ENCODE measurements at places on chromosomes 6 and 20.

DNA sequence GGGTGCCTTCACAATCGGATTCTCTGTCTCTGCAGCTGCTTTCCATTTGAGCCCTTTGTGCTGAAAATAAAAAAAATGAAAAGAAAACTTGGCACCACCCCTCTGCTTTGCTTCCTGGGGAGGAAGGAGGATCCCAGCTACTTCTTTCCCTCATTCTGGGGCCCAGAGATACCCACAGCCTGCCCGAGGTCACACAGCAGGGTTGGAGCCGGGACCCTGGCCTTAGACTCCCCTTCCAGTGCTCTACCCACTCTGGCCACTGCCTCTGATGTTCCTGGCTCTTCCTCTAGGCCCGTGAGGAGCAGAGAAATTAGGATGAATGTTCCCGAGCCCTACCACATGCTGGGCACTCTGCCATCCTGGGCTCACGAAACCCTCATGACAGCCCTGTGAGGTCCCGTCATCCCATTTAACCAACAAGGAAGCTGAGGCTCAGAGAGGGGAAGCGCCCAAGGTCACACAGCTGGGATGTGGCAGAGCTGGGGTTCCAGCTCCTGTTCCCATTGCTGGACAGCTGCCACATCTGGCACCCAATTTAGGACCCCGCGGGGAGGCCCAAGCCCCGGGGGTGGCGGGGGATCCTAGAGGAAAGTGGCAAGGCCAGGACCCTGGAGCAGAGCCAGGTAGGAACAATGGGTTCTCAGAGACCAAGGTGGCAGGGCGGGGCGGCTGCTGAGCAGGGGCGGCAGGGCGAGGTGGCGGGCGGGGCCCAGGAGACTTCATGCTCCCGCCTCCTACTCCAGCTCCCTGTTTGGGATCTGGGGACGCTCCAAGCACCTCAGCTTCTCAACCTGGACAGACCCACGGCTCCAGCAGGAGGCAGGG lies 76.6 kb downstream of the CEBPB start:
- DNase-seq, result no peak

GRCh38 chr6:134282816-134283215 lies 35.1 kb downstream of the SGK1 start:
- no peak for DNase-seq

DNA sequence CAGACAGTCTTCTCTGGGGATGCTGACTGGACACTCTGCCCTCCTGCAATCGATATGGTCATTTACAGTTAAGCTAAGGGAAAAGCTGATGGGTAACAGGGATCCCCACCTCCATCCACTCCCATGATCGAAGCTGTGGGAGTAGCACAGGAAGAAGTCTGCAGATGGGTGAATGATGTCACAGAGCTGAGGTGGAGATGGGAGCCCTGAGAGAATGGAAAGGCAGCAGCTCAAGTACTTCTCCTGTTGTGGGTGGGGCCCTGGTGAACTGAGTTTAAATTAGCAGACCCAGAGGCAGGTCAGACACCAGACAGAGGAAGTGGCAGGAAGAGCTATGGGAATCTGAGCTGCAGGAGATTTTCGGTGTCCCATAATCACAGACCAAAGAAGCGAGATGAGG lies 29.0 kb downstream of the HDGFL1 start:
- DNase-seq, result no peak

GRCh38 chr6:53568776-53569616 lies 24.1 kb upstream of the GCLC start:
- no peak for DNase-seq

DNA sequence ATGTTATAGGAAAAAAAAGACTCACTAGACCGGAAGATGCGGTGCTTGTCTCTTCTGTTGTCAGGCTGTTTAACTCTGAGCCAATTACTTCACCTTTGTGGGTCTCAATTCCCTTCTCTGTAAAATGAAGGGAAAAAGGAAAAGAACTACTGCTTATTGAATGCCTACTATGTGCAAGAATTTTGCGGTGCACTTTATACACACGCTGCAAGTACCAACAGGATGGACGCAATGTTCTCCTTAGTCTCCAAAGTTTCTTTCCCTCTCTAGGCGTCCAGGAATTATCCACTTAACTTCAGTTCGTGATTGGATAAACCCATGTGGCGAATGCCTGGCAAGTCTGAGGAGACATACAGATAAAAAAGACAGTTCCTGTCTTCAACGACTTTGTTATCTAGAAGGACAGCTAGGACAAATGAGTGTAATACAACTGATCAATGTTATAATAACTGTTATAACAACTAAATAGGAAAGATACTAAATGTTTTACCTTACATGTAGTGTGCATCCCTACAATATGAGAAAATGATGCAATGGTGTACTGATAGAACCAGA lies 69.0 kb upstream of the JARID2 start:
- DNase-seq, result no peak

DNA sequence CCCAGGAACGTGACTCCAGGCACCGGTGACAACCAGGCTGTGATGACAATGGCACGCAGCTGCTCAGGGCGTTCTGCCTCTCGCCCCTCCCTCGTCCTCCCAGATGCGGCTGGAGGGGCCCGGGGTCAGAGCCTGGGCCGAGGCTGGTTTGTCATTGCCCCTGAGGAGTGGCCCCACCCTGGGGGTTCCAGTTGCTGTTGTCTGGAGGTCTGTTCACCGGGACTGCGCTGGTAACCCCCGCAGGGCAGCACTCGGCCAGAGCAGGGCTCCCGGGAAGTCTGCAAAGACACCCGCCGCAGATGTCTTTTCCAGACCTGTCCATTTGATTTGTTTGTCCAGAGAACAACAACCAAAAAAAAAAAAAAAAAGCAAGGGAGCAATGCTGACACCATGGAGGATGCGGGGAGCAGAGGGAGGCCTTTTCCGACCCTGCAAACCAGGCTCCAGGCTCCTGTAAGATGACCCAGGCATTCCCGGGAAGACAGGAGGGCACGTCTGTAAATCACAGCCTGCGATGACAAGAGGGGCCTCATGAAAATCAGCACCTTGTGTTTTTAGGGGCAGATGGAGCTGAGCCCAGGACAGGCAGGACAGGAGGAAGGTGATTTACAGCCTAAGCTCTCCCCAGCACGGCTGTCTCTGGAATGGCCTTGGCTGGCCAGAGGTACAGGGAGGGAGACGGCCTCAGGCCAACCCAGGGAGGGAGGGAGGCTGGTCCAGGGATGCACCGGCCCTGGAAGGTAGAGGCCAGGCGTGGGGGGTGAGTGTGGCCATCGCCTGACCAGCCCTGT lies 189.3 kb downstream of the ERMARD start:
- peak; percentile 76 for DNase-seq

GRCh38 chr20:4721719-4722118 lies at the start of gene PRND:
TSS of gene PRND (plus strand) at chr20:4721909. CDS start at chr20:4724552, 2,643 bp downstream.
- DNase-seq, result no peak

DNA sequence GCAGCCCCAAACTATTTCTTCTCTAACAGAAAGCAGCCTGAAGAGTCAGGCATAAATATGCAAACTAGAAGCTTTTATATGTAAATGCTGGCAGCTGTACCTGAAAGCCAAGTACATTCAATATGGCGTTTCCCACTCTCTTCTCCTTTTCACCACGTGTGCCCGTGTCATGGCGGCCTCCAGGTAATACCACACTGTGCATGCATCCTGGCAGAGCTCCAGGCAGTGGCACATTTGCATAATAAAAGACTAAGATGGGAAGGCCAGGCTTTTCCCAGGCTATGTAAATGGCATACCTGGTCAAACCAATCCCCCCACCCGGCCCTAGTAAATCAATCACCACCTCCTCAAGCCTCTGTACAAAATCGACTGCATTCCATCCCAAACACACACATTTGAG lies 120.6 kb downstream of the MMUT start:
- no peak for DNase-seq

DNA sequence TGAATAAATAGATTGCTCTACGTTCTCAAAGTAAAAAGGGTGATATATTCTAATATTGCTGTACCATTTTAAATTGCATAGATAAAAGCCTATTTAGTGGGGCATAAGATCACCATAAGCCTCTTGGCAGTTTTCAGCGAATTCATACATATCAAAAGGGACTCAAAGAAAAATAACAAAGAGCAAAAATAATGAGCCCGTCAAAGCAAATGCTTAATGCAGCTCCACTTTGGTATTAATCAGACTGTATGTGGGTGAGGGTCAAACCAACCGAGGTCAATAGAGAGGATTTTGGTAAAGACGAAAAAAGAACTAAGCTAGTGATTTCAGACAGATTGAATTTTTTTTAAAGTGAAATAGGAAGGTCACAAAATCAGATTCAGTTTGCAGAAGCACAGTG lies 598.8 kb downstream of the GRIK2 start:
- no peak for DNase-seq

DNA sequence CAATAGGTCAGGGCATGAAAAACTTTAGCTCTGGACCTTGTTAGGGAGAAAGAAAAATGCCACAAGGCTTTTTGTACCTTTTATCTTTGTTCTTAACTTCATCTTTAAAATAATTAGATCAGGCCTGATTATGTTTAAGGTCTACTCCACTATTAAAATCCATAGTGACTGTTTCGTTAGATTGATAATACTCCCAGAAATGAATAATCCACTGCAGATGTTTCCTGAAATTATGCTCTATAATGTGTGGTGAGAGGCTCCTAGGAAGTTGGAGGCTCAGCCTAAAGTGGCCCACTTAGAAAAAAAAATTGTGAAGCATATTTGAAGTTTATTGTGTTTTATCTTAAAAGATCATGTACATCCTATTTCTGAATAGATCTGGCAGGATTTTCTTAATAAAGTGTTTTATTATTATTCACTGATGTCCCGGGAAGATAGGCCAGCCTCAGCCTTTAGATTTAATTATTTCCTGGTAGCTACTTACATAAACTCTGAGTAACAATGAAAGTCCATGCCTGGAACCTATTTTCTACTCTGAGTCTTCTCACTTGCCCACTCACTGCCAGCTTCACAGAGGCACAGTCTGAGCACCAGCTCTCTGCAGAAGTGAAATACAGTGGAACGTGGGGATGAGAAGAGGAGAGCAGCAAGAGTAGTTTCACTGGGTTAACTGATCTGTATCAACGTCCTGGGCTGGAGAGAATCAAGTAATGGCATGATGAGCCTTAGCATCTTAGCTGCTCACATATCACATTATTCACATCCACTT lies 126.8 kb upstream of the TMEM170B start:
- DNase-seq, result no peak

DNA sequence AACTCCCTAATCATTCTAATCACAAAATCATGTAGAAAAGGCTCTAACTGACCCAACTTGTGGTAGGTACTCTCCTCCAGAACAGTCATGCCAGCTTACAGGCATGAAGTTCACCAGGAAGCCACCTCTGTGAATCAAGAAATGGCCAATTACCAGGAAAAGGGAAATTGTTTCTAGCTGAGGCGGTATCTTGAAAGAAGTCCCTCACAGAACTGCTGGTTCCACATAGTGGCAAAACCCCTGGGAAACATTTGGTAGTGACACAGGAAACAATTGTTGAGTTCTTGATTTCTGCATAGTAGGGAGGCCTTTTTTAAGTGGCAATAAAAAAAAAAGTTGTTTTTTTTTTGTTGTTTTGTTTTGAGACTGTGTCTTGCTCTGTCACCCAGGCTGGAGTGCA lies 3.4 kb upstream of the ZHX3 start:
- DNase-seq, result no peak

GRCh38 chr6:135594000-135594399 lies 96.5 kb upstream of the AHI1 start:
- DNase-seq, result no peak

- DNase-seq, result no peak
These were observed 45.6 kb downstream of the APCDD1L start for GRCh38 chr20:58469616-58470015.

DNA sequence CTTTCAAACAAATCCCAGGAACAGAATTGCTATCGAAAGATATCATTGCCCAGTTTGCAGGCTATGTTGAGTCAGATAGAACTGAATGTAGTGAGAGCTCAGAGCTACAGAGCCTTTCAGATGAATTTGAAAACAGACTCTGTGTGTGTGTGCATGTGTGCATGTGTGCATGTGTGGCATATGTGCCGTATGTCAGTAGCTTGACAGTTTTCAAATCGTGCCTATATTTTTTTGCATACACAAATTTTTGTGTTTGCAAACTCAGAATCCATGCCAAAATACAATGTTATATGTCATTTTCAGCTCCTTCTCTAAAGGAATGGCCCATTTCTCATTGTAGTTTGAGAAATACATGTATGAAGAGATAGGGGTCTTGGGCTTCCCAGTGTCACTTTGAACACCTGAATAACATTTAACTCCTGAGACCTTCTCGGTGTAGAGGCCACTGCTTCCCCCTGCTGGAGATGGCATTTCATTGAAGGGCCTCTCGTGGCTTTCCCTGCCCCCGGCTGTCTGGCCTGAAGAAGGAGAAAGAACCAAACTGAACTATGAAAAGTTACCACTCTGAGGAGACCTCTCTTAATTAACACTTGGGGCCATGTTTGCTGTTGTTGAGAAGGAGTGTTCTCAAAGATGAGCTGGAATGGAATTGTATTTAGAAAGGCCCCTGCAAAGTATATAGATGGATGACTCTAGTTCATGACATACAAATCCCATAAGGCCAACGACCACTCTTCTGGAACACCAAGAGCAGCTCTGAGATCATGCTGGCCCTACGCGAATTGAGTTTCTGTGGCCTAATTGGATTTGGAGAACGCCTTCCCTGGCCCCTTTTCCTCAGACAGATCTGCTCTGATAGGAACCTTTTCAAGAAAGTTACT lies 58.7 kb downstream of the VAPB start:
- DNase-seq, result peak; percentile 89

GRCh38 chr6:43608310-43608763 lies 20.7 kb downstream of the GTPBP2 start:
- peak; percentile 82 for DNase-seq

DNA sequence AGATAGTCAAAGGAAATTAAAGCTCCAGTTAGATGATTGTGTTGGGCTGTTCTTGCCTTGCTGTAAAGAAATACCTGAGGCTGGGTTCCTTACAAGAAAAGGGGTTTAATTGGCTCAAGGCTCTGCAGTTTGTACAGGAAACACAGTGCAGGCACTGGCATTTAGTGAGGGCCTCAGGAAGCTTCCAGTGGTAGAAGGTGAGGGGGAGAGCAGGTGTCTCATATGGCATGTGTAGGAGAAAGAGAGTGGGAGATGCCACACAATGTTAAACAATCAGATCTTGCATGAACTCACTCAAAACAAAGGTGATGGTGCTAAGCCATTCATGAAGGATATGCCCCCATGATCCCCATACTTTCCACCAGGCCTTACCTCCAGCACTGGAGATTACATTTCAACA lies 493.5 kb upstream of the IMPG1 start:
- DNase-seq, result no peak

DNA sequence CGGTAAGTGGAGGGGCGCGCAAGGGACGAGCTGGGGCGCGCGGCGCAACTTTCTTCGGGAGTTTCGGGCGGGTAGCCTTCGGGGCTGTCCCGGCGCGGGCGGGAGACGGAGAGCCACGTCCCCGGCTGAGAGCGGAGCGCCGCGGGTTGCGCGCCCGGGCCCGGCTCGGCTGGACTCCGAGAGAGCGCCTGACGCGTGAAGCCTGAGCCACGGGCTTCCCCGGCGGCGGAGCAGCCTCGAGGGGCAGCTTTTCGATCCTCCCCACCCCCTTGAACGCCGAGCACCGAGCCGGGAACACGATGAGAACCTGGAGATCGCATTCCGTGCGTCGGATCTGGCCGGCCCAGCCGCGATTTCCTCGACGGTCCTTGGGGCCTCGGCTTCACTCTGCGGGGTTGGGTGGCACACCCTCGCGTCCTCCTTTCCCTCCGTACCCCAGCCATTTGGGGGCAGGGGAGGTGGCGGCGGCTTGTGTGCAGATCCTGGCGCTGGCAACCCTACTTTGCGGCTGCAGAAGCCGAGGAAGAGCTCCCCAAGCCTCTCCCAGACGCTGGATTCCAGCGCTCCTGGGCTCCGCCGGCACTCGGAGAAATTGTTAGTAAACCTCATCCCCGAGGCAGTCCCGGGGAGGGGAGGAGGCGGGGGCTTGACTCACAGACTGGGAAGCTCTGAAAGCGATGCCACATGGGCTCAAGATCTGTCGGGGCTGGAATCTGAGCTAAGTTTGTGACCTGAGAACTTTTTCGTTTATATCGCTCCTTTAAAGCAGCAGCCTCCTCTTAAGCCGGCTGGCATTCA lies 572 bp downstream of the DSE start:
- peak; percentile 73 for DNase-seq

Data from SK-N-DZ (cell line).